ENCODE measurements at places on chromosomes 11 and 22. TPM values are rescaled to one million over a fixed set of nuclear protein-coding genes. Genes with fewer than 3 reads are reported as not detected.

Gene PANX3
- not detected for total RNA-seq

Gene SLC22A8
- total RNA-seq, result not detected

Gene GALNT18
- total RNA-seq, result 88.8 TPM

Gene PANX2
- 2.7 TPM for total RNA-seq

Gene ELFN2
- total RNA-seq, result 1.7 TPM

Gene OR56A1
- total RNA-seq, result 0.15 TPM

Gene ANO1
- total RNA-seq, result 5.7 TPM

Gene ABCC8
- 62.7 TPM for total RNA-seq

Gene PIWIL4
- total RNA-seq, result 4.6 TPM
